ENCODE measurements at places on chromosomes 12 and 14. TPM values are rescaled to one million over a fixed set of nuclear protein-coding genes. Genes with fewer than 3 reads are reported as not detected.

GRCh38 chr12:109934026-109934425, 34.0 kb downstream of the TCHP start:
- no peaks in the 10 kb centered on the region for H3K4me1 ChIP-seq
- H3K27ac ChIP-seq = no peak overlapping the region
- H3K27me3 ChIP-seq = no peaks in the 10 kb centered on the region
- H3K4me3 ChIP-seq = no peak overlapping the region
- no peak for DNase-seq

GRCh38 chr14:58607131-58607951, 30.4 kb upstream of the DACT1 start:
- H3K4me3 ChIP-seq = no peak overlapping the region
- H3K27me3 ChIP-seq = no peaks in the 10 kb centered on the region
- no peaks in the 10 kb centered on the region for H3K4me1 ChIP-seq
- H3K27ac ChIP-seq = no peak overlapping the region

DNA sequence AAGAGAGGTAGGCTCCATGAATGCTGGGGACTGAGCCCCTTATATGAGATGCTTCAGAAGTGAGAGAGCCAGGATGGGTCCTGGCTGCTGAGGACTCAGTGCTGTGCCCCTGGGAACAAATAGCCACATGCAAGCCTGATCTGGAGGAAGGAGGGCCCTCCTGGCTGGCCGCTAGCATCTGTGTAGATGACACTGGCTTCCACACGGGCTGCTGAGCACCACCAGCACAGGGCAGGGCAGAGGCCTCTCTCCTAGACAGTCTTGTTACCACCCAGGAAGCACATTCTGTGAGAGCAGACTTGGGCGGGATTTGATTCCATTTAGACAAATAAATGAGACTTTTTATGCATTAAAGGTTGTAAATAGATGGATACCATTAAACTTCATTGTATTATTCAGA, 48.0 kb downstream of the ZNF664 start:
- no peak overlapping the region for H3K27ac ChIP-seq
- no peaks in the 10 kb centered on the region for H3K36me3 ChIP-seq
- no peaks in the 10 kb centered on the region for H3K4me1 ChIP-seq
- H3K27me3 ChIP-seq = no peaks in the 10 kb centered on the region

- H3K4me1 ChIP-seq = no peaks in the 10 kb centered on the region
- DNase-seq = no peak
- H3K27me3 ChIP-seq = no peaks in the 10 kb centered on the region
- no peaks in the 10 kb centered on the region for H3K36me3 ChIP-seq
Measured at GRCh38 chr14:48193893-48194292, 518.5 kb upstream of the MDGA2 start.

IL22 gene
- not detected for total RNA-seq

VPS37B gene
- total RNA-seq = 13.1 TPM

CIROP gene
- not detected for total RNA-seq

GOLGA3 gene
- total RNA-seq = 33.4 TPM

AGAP2 gene
- 1.7 TPM for total RNA-seq

Measured in H1 (cell line).